ENCODE measurements at places on chromosomes 1 and 21.

- no peak for DNase-seq
These were observed 23.9 kb downstream of the RNF2 start for GRCh38 chr1:185069202-185069772.

GRCh38 chr1:155255243-155256007, at the start of gene ENTREP3:
ENTREP3 (minus strand) TSS chr1:155255483; CDS start chr1:155254877, 606 bp downstream.
- DNase-seq: peak; percentile 76

- no peak for DNase-seq
These were observed 48.9 kb downstream of the AGPAT3 start for GRCh38 chr21:43913928-43914327.

DNA sequence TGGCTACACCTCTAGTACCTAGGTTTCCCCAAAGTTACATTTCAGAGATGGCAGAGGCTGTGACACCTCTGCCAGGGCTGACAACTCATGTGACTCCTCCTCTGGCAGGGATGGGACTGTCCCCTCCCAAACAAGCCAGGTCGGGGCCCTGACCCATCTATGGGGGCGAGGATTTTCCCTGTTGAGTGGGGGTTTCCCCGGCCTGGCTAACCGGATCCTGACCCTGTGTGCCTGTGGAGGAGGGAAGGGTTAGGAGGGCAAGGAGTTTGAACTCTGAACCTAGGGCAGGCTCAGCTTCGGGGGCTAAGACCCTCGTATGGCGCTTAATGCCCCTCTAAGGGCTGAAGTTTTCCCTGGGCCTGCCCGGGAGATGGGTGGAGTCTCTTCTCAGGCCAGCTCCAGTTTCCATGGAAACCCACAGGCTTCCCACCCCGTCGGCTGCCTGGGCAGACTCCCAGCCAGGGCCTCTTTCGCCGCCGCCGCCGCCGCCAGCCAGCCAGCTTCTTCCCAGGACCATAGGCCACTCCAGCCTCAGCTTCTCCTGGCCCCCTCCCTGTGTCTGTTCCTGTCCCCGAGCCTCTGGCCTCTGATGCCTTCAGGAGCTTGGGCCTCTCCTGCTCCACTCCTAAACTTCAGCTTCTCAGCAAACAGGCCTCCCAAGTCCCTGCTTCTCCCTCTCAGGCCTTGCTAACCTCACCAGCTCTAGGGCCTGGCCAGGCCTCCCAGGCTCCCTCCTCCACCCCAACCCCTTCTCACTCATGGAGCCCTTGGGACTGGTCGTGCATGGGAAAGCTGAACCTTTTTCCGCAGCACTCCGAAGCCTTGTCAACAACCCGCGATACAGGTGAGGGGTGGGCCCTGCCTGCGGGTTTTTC, at the start of gene BTBD19:
Gene BTBD19 (plus strand): TSS at position 461 of the 875 bp plus-strand sequence. CDS start 298 bp downstream, at position 759.
- peak; percentile 54 for DNase-seq

DNA sequence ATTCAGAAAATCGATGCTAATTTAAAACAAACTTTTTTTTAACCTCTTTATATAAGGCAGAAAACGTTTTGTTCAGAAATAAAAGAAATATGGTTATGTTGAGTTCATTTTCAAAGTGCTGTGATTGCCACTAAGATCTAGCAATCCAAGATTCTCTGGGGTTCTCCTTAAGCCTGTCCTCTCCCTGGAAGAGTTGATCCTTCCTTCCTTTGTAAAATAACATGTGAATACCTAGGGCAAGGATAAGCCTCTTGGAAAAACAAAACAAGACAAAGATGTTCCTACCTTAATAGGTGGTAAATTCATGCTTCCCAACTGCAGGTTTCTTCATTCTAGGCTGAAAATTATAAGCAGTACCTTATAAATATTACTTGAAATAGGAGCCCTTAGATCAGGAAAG, 18.0 kb upstream of the FOXD3 start:
- DNase-seq: no peak

- no peak for DNase-seq
These were observed 92.8 kb upstream of the IFFO2 start for GRCh38 chr1:19049128-19049768.

DNA sequence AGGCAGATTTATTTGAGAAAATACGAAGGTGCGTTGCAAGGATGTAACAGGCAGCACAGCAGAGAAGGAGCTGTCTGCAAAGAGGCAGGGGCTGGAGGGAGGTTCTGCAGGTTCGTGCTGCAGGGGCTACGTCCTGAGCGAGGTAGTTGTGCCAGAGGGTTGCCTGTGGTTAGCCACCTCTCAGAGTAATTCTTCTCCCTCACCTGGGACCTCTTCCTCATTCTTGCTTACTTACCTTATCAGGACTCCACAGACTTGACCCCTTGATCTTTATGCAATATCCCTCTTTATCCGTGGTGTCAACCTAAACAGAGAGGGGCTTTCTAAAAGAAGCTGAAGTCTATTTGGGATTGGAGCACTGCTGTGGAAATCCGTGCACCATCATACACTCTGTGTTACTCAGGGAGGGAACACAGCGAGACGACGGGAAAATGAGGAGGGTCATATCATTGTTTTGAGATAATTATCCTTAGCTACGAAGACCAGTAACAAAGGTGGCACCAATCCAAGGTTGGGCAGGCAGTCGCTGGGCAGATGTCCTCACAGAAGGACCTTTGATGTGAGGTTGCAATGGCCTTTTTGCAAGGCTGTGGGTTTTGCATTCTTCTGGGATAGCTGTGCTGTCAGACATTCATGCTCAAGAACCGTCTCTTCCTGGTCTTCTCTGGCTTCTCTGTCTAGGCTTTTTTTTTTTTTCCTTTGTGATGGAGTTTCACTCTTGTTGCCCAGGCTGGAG, 82.8 kb downstream of the WDR4 start:
- no peak for DNase-seq

GRCh38 chr1:158649052-158649451, 37.5 kb downstream of the SPTA1 start:
- no peak for DNase-seq

- no peak for DNase-seq
These were observed 22.4 kb downstream of the CFHR4 start for GRCh38 chr1:196910215-196910614.

DNA sequence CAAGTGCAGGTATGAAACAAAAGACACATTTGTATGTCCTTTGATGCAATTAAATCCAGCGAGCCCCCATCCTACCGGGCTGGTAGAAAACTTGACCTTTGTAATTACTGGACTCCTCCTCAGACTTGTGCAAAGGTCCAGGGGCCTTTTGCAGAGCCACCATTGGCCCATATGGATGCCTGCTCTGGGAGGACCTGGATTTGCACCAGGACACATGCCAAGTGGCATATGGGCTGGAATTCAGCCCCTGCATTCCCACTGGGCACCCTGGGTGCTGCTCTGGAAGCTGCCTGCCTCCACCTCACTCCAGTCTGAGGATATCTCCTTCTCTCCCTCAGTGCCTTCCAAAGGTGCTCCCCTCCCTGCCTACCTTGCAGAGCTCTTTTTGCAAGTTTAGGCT, 36.0 kb downstream of the LACTBL1 start:
- no peak for DNase-seq

DNA sequence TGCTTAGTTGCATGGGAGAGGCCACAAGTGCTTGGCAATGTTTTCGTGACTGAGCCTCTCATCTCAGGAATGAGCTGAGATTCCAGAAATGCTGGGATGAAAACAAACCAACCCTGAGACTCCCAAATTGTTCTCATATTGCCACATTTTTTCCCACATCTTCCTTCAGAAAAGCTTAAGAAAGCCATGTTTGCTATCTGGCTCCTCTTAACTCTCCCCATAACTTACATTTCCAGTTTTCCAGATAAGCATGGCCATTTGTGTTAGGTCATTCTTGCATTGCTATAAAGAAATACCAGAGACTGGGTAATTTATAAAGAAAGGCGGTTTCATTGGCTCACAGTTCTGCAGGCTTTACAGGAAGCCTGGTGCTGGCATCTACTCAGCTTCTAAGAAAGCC, 17.2 kb downstream of the DSCAM start:
- DNase-seq: no peak

DNA sequence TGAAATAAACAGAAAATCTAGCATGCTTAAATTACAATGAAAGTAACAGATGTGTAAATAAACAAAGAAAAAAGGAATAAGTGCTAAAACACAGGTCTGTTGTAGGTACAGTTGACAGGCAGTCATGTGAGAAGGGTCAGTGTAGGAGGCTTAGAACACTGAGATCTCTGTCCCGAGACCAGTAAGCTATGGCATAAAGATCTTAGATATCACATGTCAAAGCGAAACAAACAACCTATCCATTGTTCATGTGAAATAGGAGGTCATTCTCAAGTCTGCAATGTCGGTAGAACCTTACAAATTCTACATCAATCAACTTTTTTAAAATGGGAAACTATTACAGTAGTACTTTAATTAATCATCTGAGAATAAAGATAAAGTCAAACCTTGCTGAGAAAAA, 428.9 kb upstream of the ADGRL2 start:
- DNase-seq: no peak

DNA sequence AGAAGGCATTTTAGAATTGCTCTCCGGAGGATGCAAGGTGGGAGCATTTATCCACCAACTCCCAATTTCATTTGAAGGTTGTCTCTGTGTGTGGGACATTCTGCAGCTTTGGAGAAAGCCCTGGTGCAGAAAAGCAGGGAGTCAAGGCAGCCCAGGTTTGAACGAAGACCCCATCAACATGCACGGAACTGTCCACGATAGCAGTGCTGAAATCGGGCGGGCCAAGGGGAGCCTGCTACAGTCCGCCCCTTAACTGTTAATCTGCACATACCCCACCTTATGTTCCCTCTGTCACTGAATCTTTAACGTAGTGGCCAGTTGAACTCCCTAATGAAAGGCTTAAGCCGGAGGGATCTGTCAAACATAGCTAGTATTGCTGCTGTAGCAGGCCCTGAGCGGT, 68.8 kb upstream of the C1orf174 start:
- no peak for DNase-seq

GRCh38 chr1:91885716-91886506, at the start of gene TGFBR3:
TGFBR3 (minus strand) TSS chr1:91886151; CDS start chr1:91861531, 24,620 bp downstream.
- DNase-seq: peak; percentile 81

DNA sequence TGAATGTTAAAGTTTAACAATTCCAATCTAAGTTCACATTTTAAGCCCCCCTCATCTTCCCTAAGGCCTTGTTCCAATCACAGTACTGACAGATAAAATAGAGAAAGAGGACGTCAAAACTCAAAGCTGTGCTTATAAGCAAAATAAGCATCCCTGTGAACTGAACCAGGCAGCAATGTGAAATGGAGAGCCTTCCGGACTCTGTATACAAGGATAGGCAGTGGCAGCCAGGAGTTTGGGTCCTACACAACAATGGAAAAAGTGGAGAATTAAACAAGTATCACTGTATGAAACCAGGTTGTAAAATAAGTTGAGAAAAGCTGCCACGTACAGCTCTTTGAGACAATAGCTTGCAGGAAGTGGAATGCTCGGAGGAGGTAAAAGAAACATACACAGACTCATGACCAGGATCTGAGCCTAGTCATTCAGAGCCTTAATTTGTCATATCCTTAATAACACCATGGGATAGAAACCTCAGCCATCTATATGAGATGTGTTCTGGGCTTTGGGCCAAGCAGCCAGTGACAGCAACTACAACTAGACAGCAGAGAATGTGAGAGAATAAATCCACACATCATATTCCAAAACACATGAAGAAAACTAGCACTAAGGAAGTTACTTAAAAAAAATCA, 55.2 kb upstream of the PALMD start:
- DNase-seq: no peak

DNA sequence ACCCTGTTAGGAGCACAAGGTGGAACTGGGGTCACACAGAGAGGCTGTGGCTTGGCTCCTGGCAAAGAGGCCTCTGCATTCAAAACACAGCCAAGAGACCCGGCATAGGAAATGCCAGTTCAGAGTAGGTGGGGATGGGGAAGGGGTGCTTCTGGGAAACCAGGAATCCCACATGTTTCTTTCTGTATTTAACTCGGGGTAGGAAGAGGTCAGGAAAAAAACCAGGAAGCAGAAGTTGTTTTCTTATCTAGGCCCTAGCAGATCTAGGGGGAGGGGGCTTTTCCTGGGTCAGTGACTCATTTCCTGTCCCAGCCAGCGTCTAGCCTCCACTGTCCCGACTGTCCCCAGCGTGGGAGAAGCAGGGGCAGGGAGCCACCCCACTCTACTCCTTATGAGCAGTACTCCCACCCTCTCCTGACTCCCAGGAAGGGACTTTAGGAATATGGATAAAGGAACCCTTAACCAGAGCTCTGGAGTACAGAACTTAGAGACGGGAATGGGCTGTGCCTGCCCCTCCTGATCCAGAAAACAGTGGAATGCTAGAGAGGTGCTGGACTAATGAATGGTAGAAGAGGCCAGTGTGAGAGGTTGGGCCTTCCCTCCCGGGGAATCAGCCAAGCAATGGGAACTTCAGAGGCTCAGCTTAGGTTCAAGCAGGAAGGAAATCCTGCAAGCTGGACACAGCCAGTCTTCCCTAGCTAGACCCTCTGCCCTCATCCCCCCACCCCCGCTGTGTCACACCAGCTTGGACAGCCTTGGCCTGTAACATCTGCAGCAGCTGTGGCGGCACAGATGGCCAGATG, 5.7 kb downstream of the FHL3 start:
- no peak for DNase-seq

- DNase-seq: no peak
These were observed 7.0 kb upstream of the SMCP start for GRCh38 chr1:152870831-152871730.

DNA sequence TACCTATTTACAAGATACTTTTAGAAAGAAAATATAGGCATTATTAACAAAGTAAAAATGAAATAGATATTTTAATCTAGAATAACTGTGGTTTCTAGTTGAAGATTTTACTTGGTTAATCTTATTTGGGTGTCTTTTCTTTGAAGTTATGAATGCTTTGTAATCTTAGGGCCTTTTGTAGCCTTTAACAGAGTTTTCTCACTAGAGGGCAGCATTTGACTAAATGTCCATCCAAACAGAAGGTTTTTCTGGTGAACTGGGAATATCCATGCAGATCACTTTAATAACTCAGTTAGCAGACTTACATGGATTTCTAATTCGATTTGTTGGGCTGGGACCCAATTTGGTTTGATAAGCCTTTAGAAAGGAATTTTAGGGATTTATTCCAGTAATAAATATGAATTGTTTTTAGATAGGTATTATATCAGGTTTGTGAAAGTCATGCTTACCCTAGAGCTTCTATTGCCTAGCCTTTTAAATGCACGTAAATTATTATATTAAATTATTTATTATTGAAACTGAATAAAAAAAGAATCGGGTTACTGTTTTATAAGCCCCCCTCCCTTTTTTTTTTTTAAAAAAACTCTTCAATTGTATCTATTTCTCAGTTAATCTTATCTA, 119.7 kb downstream of the ZNF326 start:
- DNase-seq: no peak

DNA sequence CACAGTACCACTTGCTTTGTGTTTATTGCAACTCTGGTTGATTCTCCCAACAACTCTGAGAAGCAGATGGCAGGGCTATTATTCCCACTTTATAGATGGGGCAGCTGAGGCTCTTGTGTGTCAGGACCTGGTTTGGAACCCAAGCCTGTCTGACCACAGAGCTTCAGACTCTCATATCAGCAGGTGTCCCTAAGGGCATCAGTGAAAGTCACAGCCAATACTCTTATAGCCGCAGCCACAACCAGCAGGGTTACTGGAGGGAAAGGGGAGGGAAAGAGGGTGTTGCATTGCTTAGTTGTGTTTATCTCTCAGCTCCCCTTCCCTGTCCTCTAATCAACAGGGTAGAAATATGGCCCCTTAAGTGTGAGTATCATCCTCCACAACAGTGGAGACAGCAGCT, 304.0 kb downstream of the RRAGC start:
- DNase-seq: no peak
